ENCODE measurements at places on chromosomes 11 and 22. TPM values are rescaled to one million over a fixed set of nuclear protein-coding genes. Genes with fewer than 3 reads are reported as not detected.

DNA sequence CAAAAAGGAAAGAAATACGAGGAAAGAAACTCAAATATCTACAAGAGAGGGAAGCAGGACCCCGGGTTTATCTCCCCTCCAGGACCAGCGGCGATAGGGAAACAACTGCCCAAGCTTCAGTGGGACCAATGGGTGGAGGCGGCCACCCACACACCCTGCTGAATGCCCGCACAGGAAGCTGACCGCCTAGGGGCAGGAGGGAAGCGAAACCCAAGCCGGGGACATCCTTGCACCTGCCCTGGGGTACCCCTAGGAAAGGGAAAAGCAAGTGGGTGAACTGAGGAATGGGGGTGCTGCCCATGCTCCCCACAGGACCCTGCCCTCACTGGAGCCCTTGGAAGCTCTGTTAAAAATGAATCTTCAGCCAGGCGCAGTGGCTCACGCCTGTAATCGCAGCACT is 27.6 kb upstream of the HMOX1 start:
- DNase-seq: no peak

GRCh38 chr11:33690290-33691065 is 10.1 kb downstream of the C11orf91 start:
- DNase-seq: peak; percentile 82

DNA sequence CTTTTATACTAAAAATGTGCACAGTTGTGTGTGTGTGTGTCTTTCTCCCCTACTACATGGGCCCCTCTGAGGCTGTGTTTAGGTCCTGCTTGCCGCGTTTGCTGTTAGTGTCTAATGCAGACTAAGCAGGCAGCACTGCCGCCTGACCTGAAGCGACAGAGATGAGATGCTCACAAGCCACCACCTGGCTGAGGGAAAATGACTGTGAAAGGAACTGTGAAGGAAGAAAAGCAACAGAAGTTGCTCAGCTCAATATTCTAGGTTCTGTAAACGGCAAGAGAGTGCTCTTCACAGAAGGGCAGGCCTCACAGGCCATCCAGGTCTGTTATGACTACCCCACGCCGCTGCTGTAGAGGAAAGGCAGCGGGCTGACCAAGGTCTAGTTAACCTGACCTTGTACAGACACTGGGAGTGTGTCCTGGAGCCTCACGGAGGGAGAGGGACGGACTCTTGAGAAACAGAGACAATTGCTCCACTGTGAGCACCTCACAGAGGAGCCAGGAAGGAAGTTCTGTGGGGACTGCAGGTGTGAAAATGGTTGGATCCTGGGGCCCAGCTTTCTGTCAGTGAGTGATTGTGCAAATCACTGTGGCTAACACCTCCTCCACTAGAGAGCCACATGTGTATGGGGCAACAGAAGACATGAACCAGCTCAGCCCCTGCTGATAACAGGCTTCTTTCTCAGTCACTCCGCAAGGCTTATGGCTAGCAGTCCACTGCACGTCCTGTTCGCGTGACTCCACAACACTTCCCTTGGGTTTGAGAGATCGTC is 31.3 kb upstream of the YPEL1 start:
- no peak for DNase-seq

DNA sequence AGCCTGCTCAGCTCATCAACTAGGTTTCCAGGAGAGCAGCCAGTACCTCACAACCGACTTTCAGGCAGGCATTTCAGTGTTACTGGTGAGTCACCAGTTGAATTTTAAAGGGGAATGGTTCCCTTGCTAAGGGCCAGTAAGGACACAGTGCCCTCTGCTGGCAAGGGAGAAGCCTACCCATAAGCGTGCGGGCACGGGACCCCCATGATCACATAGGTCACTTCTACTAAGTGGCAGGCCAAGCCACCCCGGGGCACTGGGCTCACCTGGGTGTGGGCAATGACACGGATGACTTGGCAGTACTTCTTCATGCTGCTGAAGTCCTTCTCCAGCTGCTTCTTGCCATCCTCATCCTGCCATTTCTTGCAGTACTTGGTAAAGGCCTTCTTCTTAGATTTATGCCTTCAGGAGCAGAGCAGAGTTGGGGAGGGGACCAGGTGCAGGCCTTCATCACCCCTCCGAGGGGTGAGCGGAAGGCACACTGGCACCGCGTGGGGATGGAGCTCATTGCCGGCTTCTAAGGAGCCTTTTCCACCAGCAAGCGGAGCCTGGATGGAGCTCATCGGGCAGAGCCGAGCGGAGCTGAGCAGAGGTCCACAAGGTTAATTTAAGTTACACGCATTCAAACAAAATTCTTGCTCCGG is 2.9 kb downstream of the RPL3 start:
- DNase-seq: peak; percentile 86

- no peak for DNase-seq
These were observed 672.7 kb downstream of the TBC1D22A start for GRCh38 chr22:47435204-47435487.

- DNase-seq: no peak
These were observed 48.6 kb downstream of the C11orf91 start for GRCh38 chr11:33651990-33652389.

DNA sequence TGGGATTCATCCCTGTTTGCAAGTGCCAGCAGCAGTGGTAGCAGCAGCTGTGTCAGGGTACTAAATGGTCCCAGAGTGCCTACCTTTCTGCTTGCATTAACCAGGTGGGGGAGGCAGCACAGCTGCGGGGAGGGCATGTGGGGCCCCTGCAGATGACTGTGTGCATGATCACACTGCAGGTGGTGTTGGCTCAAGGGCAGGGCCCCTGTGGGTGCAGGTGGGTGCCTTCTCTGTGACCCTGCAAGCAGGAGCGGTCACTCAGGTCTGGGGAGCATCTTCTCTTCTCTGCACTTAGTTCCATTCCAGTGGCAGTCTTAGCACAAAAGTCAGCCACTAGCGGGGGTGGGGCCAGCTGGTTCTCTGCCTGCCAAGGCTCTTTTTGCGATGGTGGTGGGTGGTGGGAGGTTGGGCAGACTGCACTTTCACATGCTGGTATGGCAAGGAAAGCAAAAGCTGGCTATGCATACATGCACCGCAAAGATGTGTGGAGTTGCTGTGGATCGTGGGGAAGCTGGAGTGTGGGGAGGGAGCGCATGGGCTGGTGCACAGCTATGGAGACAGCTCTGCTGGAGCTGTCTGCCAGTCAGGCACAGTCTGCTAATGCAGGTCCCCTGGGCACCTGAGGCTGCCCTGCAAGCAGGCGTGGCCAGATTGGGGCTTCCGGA is 157.1 kb downstream of the DYNC2H1 start:
- no peak for DNase-seq

DNA sequence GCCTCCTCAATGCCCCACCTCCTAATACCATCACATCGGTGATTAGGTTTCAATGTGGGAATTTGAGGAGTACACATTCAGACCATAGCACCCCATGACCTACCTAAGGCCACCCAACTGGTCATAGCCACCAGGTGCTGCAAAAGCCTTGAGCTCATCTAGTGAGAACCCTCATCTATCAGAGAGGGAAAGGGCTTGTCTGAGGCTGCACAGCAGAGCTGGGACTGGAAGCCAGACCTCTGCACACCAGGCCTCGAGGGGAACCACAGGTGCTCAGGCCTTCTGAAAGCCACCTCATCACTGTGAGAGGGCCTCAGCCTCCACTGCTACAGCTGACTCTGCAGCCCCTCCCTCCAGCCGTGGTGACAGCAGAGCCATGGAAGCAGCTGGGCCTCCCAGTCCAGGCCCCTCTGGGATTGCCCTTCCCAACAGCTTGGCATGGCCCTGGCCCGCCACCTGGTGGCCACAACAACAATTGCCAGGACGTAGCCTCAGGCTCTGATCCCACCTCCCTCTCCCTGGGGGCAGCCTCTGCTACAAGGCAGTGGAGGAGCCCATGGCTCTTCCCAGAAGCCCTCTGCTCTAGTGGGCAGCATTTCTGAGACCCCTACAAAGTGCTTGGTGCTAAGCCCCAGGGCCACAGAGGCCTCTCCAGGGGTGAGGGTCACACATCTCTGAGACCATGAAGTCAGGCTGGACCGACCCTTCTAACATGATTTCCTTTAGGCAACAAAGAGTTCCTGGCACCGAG is 41.0 kb upstream of the PRDM11 start:
- DNase-seq: peak; percentile 69

- no peak for DNase-seq
These were observed 185.8 kb upstream of the POU2AF2 start for GRCh38 chr11:111059726-111060125.

- no peak for DNase-seq
These were observed 52.2 kb upstream of the B3GAT1 start for GRCh38 chr11:134464196-134464595.

- DNase-seq: peak; percentile 87
These were observed at the start of gene CDC42BPG for GRCh38 chr11:64844330-64845128. Gene CDC42BPG (minus strand): TSS chr11:64844653. CDS start chr11:64844569, 84 bp downstream.

- no peak for DNase-seq
These were observed 154.9 kb downstream of the CACNA1I start for GRCh38 chr22:39725351-39726035.

Gene OR2AT4
- not detected for polyA plus RNA-seq

Gene SMIM35
- not detected for polyA plus RNA-seq

Gene OR52I2
- polyA plus RNA-seq: not detected

Gene DGCR6
- polyA plus RNA-seq: 2.6 TPM

Gene INPP5J
- 1.8 TPM for polyA plus RNA-seq

Gene OR51G2
- not detected for polyA plus RNA-seq

Gene JAML
- not detected for polyA plus RNA-seq

Gene TCN1
- polyA plus RNA-seq: 0.47 TPM

Gene CEP126
- polyA plus RNA-seq: 2.0 TPM
